Activated gamma-delta T cell treated with Interleukin-2 at 50 U/mL for 16 hours (primary cell): ENCODE measurements at places on chromosomes 6 and 20.

DNA sequence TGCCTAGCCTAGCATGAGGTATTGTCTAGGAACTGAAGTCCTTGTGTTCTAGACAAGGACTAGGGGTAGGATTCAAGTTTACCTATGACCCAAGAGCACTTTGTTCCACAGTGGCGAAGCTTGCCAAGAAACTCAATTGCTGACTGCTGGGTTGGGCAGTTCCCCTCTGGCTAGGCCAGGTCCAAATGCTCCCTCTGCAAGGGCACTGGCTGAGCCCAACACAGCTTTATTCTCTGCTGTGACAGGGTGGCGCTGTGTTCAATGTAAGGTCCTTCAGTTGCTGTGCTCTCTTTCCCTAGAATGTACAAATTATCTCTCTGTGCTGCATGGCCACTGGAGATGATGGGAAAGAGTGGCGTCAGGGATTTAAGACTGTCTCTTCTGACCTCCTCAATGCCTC is 950.8 kb downstream of the HACE1 start:
- DNase-seq: no peak

DNA sequence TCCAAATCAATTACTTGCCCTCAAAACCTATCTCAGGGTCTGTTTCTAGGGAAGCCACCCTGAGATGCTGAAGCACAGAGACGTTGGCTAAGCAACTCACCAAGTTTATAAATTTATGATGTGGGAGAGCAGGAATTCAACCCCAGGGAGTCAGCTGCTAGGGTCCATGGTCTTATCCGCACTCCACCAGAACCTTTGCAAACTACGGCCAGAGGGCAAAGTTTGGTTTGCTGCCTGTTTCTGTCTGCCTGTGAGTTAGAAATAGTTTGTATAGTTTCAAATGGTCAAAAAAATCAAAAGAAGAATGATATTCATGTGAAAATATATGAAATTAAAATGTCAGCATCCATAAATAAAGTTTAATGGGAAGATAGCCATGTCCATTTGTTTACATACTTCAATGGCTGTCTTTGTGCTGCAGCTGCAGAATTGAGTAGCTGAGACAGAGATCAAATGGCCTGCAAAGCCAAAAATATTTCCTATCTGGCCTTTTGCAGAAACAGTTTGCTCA is 83.7 kb upstream of the ZFP64 start:
- no peak for DNase-seq

GRCh38 chr20:10502098-10502526 is 67.0 kb downstream of the SLX4IP start:
- DNase-seq: no peak

DNA sequence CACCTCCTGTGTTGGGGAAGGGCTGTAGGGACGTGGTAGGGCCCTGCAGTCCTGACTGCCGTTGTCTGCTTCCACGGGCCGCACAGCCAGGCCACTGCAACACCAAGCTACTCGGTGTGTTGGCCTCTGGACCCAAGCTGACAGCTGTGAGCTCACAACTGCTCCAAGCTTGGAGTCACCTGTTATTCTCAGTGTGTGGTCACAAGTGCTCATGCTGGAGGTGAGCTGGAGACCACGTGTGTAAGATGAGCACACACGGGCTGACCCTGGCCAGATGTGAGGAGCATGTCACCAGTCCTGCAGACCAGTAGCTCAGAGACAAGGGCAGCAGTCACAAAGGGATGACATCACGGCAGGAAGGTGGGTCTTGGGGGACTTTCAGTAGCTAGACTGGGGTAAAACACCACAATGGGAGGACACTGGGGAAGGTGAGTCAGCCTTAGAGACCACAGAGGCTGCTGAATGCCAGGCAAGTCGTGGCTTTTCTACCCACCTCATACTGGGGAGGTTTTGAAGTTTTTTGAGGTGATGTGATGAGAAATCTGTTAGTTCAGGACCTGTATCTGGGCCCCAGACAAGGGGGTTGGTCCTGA is 87.3 kb downstream of the FAM120B start:
- DNase-seq: no peak

DNA sequence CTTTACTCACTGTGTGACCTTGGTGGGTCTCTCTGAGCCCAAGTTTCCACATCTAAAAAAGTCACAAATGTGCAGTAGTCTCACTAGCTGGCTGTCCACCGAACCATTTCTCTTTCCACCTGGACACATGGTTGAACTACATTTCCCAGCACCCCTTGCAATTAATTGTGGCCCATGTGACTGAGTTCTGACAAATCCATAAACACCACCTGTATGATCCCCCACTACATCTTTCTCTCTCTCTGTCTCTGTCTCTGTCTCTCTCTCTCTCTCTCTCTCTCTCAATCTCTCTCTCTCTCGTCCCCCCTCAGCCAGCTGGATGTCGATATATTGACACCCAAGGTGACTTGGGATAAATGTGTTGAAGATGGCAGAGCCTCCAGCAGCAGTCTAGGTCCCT is 42.8 kb downstream of the SNHG17 start:
- DNase-seq: no peak

- DNase-seq: no peak
These were observed 500 bp downstream of the LTV1 start for GRCh38 chr6:143843677-143843999.

- DNase-seq: peak; percentile 83
These were observed 28.4 kb downstream of the LYRM2 start for GRCh38 chr6:89610149-89610642.

DNA sequence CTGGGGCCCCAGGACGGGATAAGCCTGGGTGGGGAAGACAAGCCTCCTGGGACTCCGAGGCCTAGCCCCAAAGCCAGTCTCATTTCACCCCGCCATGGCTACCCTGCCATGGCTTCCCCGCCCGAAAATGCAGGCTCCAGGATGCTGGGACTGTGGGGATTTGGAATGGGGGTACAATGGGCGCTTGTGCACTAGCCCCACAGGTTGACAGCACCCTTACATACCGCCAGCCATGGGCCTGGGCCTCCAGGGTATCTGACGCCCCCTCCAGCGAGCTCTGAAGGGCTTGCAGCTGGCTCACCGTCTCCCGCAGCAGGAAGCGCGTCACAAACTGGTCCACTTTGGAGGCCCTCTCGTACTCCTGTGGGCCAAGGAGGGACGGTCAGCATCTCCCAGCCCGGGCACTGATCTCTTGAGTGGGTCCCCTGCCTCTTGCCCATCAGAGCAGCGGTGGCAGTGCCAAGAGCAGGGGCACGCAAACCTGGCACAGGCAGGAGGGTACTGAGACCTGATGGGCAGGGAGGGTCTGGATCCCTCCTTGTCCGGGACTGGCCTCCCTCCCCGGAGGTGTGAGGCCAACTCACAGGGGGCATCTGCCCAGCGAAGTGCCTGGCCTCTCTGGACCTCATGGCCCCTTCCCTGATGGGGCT is 2.0 kb upstream of the C20orf144 start:
- DNase-seq: no peak

- DNase-seq: no peak
These were observed 2.0 kb downstream of the CLIC1 start for GRCh38 chr6:31734247-31734820.

DNA sequence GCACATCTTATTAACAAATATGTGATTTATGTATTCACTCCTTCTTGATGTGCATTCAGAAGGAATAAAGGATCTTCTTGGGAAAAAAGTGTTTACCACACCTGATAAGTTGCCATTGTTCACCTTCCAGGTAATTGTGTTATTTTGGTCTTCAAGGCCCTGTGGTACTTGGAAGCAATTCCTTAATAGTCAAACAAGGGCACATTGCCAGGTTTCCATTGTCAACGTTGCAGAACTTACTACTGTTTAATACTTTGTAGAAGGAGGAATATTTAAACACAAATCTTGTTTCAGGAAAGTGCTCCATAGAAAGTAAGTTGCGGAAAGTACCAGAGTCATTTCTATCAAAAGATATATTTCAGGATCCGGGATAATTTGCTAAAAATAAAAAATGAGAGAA is 129.5 kb upstream of the SGK1 start:
- no peak for DNase-seq
